ENCODE measurements at places on chromosomes 3 and 15. TPM values are rescaled to one million over a fixed set of nuclear protein-coding genes. Genes with fewer than 3 reads are reported as not detected.

GRCh38 chr3:14397531-14397930 is 4.9 kb upstream of the SLC6A6 start:
- no peak for DNase-seq

- no peak for DNase-seq
Measured at GRCh38 chr3:138432576-138433240, 1.7 kb upstream of the ESYT3 start.

- DNase-seq: no peak
Measured at GRCh38 chr3:41188306-41188705, 11.0 kb upstream of the CTNNB1 start.

- no peak for DNase-seq
Measured at GRCh38 chr3:46542801-46543201, 23.3 kb downstream of the LRRC2 start.

SORD gene
- total RNA-seq: 38.8 TPM

PDZRN3 gene
- total RNA-seq: 3.4 TPM

FXR1 gene
- total RNA-seq: 109 TPM

ANO10 gene
- 20.0 TPM for total RNA-seq

PPP1R14D gene
- not detected for total RNA-seq
